ENCODE measurements at places on chromosomes 2 and 18.
A peak's percentile ranks its signal among the peaks of the same experiment; 100 is the strongest.

DNA sequence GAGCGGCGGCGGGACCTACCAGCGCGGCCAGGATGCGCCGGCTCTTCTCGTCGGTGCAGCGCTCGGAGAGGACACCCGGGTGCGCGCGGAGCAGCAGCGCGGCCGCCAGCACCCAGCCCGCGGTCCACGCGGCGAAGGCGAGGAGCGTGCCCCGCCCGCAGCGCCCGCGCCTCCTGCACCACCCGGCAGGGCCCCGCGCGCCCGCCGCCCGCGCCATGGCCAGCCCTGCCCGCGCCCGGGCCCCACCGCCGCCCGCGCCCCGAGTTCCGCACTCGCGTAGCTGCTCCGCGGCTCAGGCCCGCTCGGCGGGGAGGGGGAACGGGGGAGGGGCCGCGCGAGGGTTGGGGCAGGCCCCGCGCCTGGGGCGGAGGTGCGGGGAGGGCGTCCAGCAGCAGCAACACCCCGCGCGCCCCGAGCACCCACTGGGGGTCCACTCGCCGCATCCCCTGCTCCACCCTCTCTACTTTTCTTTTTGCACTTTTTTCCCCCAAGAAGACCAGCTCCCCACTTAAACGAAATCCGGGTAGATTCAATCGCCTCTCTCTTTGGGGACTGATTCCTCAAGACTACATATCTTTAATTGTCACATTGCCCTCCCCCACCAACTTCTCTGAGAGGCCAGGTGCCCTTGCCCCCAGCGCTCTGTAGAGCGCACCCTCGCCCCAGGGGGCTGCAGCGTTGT, at the start of gene DIPK1C:
TSS of gene DIPK1C (minus strand) at position 266 of the 682 bp plus-strand sequence. CDS start at position 217, 49 bp downstream.
- peak; percentile 8 for DNase-seq

DNA sequence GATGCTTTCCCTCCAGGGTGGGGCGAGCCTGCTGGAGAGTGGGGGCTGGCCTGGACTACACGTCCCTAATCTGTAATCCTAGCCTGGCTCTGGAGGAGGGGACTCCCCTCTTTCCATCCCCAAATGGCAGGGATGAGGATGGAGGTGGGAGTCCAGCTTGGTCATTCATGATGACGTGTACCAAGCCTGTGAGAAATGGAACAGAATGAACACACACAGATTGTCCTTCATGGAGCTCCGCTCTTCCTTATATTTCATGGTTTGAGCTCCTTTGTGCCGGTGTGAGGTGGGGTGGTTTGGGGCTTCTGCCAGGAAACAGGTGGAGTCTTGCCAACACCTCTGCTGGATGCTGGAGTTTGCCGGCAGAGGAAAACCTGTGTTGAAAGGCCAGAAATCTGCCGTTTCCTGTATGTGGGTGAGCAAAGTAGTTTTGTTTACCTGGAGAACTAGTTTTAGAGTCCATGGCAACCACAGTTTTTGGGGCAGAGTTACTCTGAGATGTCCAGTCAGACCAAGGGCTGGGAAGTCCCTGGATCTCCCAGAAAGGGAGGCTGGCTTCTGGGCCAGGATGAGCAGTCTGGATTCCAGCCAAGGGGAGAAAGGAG, 417.6 kb upstream of the MEX3C start:
- no peak for DNase-seq

- no peak for DNase-seq
These were observed 30.3 kb upstream of the ARHGEF4 start for GRCh38 chr2:130806370-130806769.

DNA sequence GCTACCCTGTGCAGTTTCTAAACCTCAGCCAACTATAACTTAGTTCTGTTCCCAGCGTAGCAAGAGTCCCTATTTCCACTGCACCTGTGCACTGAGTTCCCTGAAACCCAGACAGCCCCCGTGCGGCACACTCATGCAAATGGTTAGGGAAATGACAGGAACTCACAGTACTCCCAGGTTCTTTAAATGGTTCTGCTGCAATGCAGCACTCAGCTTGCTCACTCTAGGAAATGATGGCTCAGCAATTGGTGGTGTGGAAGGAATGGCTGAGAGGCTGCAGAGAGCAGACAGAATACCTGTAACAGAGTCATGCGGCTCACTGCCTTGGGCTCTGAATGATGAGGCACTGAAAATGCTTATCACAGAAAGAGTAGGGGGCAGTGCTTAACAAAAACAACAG, 143.0 kb downstream of the RAD51AP2 start:
- no peak for DNase-seq

DNA sequence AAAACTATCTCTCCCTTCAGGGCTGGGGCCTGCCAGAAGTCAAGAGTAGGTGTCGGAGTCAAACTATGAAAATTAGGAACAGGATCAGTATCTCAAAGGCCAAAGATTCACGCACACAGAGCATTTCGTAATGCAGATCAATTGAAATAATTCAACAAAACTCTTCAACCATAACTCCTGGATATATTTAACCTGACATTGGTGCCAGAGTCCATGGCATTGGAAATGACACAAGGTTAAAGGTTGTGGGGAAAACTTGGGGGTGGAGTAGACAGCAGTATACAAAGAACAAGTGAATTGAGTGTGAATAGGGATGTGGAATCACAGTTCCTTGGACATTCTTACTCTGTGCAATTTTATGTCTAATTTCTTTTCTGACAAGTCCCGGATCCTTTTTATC, 788.0 kb upstream of the GYPC start:
- no peak for DNase-seq

- peak; percentile 69 for DNase-seq
These were observed 28.9 kb upstream of the CNOT11 start for GRCh38 chr2:101223814-101224231.

GRCh38 chr2:71608034-71608433, 154.7 kb downstream of the DYSF start:
- DNase-seq = no peak

DNA sequence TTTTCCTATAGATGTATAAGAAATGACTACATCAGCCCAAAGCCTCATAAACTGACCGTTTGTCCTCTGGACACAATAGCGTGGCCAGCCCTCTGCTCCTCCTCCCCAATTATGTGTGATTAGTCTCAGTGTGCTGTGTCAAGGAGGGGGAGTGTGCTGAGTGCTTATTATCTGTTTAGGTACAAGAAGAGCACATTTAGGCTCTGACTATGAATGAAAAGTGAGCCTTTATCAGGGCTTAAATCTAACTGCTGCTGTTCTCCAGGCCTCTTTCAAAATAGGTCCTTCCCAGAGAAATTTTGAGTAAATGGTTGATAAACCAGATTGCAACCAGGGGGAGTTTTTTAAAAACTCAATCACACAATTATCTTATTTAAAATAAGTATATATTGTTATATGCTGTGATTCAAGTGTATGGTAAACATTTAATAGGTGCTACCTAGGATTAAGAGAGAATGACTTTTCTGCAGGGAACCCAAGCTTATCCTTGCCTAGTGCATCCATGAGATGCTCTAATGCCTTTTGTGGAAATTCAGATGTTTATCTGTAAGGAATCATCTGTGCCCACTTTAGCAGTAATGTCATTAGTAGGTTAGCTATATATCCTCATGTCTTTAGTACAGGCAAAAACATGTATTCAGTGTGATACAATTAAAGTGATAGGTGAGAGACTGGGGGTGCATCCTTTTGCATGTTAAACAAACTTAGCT, 168.7 kb upstream of the SIX3 start:
- no peak for DNase-seq

- no peak for DNase-seq
These were observed 304.7 kb upstream of the TMEFF2 start for GRCh38 chr2:192499476-192499875.

DNA sequence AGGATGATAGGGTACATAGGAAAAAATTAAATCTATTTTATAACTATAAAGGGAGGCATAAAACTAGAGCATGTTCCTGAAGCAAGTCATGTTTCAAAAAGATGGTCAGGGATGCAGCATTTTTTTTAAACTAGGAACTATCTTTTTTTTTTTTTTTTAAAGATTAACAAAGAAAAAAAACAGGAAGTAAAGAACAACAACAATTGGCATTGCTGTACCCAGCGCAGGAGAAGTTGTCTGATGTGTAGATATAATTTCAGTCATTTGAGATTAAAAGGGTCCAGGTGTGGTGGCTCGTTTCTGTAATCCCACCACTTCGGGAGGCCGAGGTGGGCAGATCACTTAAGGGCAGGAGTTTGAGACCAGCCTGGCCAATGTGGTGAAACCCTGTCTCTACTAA, 41.5 kb downstream of the PMAIP1 start:
- DNase-seq = peak; percentile 39
